ENCODE measurements at places on chromosomes 3 and 15.

GRCh38 chr3:132629928-132630327 lies 29.7 kb downstream of the ACAD11 start:
- no peak for DNase-seq

GRCh38 chr15:35107122-35107521 lies 22.0 kb upstream of the NANOGP8 start:
- no peak for DNase-seq

DNA sequence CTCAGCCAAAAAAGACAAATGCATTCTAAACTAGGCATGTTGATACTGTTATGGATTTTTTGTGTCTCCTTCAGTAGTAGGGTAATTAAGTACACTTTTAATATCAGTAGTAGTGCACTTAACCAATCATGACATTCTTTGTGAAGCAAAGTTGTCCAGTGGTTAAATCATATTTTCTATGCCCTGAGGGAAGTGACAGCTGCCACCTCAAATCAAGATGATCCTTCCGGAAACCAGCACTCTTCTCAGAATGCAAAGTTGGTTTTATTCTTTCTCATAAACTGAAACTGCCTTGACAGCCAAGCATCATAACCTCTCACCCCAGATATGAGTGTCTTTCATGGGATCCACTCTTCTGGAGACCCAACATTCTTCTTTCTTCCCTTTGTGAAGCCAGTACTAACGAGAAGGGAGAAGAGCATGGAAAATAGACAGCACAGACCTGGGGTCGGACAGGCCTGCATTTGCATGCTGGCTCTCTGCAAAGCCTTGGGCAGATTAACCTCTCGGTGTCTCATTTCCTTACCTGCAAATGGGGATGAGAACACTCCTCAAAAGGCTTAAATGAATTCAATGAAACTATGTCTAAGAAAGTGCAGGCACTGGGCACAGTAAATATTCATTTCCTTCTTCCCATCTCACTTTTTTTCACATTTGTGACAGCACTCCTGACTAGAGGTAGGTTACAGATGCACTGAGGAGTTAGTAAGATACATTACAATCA lies 13.2 kb downstream of the AAGAB start:
- peak; percentile 75 for DNase-seq

DNA sequence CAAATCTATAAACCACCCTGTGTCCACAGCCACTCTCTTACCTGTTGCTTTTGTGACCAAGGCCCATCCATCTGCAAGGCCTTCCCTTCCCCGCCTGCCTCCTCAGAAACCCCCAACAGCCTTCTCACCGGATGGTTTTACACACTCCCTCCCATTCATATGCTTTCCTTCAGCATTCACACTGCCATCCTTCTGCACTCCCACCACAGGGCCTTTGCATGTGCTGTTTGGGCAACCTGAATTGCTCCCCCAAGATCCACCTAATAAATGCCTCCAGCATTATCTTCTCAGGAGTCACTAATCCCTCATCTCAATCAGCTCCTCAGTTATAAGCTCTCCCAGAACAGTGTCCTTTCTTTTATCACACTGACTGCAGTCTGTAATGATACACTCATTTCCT lies 6.0 kb downstream of the CLEC3B start:
- DNase-seq, result no peak

DNA sequence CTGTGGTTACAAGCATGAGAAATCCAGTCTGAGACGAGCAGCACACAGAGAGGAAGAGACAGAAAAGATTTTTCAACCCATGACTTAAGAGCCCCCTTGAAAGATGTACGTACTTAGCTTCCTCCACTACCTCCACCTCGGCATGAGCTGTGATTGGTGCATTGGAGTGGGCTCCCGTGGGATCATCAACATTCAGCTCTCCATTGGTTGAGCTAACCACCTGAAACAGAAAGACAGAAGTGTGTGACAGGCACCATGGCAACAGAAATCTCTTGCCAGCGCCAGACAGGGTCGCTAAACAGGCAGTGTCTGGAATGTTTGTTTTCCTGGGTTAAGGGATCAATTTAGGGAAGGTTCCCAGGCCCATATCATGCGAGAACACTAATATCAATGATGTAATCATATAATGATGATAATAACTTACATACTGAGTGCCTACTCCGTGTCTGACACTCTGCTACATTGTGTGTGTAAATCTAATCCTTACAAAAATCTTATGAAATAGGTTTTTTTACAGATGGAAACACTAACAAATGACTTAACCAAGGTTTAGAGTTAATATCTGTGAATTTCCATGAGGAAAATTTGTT lies 17.5 kb upstream of the PPIB start:
- no peak for DNase-seq

GRCh38 chr3:151197981-151198767 lies 4.8 kb downstream of the GPR171 start:
- DNase-seq, result no peak

DNA sequence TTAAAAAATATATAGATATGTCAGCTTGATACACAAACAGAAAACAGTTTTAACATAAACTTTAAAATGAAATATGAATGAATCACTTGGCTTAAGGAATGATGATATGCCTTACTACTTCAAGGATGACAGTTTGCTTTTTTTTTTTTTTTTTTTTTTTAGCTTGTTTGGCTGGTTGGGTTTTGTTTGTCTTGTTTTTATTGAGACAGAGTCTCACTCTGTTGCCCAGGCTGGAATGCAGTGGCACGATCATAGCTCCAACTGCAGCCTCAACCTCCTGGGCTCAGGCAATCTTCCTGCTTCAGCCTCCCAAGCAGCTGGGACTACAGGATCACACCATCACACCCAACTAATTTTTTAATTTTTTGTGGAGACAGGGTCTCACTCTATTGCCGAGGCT lies 14.5 kb downstream of the LRRC2 start:
- DNase-seq, result no peak

DNA sequence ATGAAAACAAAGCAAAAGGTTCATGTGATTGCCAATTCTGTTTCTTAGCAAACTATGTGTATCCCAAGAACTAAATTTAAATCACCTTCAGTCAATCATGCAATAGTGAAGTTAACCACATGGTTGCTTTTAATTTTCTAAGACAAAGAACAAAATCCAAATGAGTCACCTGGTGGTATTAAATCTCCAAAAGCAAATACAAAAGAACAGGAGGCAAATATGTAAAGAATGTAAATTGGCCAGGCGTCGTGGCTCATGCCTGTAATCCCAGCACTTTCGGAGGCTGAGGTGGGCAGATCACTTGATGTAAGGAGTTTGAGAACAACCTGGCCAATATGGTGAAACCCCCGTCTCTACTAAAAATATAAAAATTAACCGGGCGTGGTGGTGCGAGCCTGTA lies 54.2 kb upstream of the PIK3R4 start:
- no peak for DNase-seq

GRCh38 chr15:31338879-31339557 lies 12.4 kb downstream of the KLF13 start:
- DNase-seq, result no peak

GRCh38 chr3:120173056-120173675 lies 78.9 kb upstream of the GSK3B start:
- DNase-seq, result no peak

DNA sequence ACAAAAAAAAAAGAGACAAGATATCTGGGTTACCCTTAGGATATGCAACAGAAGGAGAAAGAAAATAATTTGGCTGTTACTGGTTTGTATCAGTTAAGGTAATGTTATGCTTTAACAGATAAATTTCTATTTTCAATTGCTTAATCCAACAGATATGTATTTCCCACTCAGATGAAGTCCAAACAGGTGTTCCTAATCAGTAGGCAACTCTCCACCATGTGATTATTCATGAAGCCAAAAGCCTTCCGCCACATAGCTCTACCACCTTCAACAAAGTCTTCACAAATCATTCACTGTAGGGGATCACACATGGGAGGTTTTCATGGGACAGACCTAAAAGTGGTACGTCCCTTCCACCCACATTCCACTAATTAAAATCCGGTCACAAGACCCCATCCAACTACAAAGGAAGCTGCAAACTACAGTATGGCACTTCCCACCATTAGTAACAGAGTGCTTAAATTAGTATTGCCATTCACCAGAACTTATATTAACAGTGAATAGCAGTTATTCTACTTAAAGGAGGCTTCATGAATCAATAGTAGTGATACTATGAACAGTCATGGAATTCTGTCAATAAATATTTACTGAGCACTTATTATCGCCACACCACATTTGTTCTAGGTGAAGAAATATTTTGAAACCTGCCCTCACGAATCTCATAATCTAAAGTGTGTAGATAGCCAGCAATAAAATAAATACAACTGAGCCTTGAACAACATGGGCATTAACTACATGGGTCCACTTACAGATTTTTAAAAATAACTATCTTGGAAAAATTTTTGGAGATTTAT lies 66.5 kb downstream of the SFMBT1 start:
- DNase-seq, result no peak

- DNase-seq, result no peak
These were observed 4.9 kb downstream of the PRRT3 start for GRCh38 chr3:9947025-9947995.

DNA sequence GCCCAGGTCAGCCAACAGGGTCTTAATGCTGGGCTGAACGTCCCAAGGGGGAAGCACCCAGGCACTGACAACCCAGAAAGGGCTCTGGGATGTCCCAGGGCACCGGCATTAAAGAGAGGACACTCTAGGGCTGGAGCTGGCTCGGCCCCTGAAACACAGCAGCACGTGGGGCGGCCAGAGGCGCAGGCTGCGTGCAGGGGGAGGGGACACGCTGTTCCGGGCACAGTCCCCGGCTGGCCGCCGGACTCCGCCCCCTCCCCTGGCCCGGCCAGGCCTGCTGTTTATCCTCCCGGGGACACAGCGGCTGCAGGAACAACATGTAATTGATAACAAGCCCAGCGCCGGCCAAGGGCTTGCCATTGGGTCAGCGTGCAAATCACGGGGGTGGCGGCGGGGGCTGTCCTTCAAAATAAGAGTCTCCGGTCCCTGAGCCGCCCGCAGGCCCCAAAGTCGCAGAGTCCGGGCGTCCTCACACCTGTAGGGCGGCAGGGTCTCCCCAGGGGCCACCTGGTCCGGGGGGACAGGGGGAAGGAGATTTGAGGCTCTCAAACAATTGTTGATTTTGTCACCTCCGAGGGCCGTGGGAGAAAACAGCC lies 1.3 kb downstream of the KLF15 start:
- DNase-seq, result no peak

DNA sequence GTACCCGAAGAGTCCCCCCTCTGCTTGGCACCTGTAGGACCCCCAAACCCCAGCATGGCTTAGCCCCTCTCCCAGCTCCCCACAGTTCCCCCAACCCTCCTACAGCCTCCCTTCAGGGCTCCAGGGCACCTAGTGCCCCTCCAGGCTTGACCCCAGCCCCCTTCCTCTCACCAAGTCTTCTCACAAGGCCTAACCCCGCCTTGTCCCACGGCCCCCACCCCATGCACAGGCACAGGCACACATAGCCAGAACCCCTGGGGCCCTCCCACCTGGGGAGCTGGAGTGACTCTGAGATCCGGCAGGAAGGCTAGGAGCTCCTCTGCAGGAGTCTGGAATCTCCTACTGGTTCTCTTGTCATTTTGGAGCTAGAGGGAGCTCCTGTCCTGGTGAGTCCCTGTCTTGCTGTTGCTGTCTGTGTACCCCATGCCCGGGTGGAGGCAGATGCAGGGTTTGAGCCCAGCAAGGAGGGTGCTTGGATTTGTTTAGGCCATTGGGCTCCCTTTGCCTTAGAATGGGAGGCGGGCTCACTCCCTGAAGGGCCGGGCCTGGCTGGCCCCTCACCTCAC lies 39.6 kb downstream of the KLF13 start:
- no peak for DNase-seq

- no peak for DNase-seq
These were observed 8.7 kb upstream of the RAB43 start for GRCh38 chr3:129130291-129130813.

DNA sequence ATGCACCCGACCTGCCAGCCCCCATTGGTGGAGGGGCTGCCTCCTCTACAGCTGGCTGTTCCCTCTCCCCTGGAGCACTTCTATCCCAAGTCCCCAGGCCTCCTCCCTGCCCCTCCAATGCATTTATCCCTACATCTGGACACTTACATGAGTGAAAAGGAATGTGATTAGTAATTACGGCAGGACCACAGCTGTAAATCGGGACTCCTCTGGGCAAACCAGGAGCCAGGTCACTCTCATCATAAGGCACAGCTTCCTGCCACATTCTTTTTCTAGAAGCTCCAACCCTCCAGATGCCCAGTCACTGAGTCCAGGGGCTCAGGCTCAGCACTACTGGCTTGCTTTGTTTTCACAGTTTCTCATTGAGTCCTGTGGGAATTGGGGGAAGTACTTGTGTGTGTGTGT lies 54.3 kb downstream of the IL20RB start:
- no peak for DNase-seq

DNA sequence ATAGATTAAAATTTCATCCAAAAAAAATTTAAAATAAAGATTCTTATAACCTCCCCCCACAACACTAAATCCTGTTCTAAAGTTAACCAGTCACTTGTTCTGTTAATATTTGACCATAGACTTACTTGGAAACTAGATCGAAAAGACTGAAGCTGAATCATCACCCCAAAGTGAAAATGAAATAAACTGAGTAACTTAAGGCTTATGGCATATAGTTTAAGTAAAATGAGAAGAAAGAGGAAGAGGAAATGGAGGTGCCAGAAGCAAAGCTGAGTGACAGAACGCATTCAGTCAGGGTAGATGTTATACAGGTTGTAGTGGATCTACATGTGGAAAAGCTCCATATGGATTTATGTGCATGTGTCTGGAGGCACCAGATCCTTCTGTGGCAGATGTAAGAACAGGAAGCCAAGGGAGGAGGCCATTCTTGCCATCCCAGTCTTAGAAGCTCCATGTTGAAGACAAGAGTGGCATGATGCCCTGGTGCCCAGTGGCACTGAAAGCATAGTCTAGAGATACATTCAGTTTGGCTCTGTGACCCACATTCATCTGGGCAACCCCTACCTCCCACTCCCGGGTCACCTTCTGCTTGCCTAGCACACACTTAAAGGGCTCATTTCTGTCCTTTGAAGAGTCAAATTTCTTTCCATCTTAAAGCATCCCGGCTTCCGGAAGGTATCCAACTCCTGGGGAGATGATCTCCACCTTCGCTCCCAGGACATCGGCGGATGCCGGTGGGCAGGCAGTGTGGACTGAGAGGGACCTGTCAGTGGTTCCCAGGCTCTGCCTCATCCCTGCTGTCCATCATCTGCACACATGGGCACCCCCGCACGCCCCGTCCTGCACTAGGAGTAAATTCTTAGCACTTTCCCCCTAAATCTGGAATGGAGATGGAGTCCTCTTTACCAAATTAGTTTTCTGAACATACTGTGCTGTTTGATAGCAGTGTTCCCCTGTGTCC lies 90.8 kb downstream of the NEO1 start:
- DNase-seq, result no peak

DNA sequence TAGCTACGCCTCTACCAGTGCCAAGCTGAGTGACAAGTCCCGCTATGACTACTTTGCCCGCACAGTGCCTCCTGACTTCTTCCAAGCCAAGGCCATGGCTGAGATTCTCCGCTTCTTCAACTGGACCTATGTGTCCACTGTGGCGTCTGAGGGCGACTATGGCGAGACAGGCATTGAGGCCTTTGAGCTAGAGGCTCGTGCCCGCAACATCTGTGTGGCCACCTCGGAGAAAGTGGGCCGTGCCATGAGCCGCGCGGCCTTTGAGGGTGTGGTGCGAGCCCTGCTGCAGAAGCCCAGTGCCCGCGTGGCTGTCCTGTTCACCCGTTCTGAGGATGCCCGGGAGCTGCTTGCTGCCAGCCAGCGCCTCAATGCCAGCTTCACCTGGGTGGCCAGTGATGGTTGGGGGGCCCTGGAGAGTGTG lies 5.7 kb downstream of the GRM2 start:
- no peak for DNase-seq

All from GM12864 (cell line).